ENCODE measurements at places on chromosomes 4 and X. TPM values are rescaled to one million over a fixed set of nuclear protein-coding genes. Genes with fewer than 3 reads are reported as not detected.

DNA sequence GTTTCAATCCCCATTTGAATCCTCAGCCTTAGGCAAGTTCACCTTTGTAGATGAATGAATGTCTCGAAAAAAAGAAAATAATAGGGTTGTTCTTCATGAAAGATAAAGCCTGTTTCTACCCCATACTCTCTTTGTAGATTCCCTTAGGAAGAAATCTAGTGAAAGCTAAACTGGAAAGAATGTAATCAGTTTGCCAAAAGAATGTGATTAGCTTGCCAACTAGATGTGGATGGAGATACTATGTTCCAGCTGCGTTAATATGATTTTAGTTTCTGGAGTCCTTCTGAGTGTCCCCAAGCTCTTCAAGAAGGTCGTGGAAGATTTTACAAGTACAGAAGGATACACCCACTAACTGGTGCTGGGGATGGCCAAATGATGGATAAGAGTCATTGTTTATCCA lies 162.3 kb upstream of the EDNRA start:
- no peak for DNase-seq
- no peaks in the 10 kb centered on the region for H3K36me3 ChIP-seq
- H3K4me3 ChIP-seq, result no peak overlapping the region
- H3K4me1 ChIP-seq, result no peaks in the 10 kb centered on the region

- peaks cover 4% of the 10 kb centered on the region for H3K36me3 ChIP-seq
- no peak overlapping the region for H3K27ac ChIP-seq
- DNase-seq, result no peak
- H3K4me1 ChIP-seq, result no peaks in the 10 kb centered on the region
Observed at GRCh38 chr4:118772081-118772766, 63.7 kb downstream of the SEC24D start.

- no peak for DNase-seq
- H3K4me1 ChIP-seq, result peaks cover 9% of the 10 kb centered on the region
- no peak overlapping the region for H3K4me3 ChIP-seq
- no peak overlapping the region for H3K27ac ChIP-seq
- H3K27me3 ChIP-seq, result no peaks in the 10 kb centered on the region
- peaks cover 22% of the 10 kb centered on the region for H3K36me3 ChIP-seq
Observed at GRCh38 chr4:169582706-169583105, 29.7 kb downstream of the NEK1 start.

GRCh38 chr4:165009493-165010227 lies 22.1 kb upstream of the TRIM60 start:
- H3K36me3 ChIP-seq, result no peaks in the 10 kb centered on the region
- peaks cover 13% of the 10 kb centered on the region for H3K4me1 ChIP-seq

- no peak overlapping the region for H3K4me3 ChIP-seq
- no peaks in the 10 kb centered on the region for H3K27me3 ChIP-seq
- no peak for DNase-seq
- H3K4me1 ChIP-seq, result no peaks in the 10 kb centered on the region
- H3K36me3 ChIP-seq, result no peaks in the 10 kb centered on the region
- no peak overlapping the region for H3K27ac ChIP-seq
Observed at GRCh38 chrX:96989830-96990571, 106.3 kb downstream of the RPA4 start.

- no peak for DNase-seq
- H3K27ac ChIP-seq, result no peak overlapping the region
- H3K27me3 ChIP-seq, result no peaks in the 10 kb centered on the region
- H3K4me3 ChIP-seq, result no peak overlapping the region
- H3K36me3 ChIP-seq, result no peaks in the 10 kb centered on the region
Observed at GRCh38 chr4:85496126-85496849, 21.3 kb downstream of the ARHGAP24 start.

GRCh38 chrX:19075754-19076153 lies 46.5 kb downstream of the ADGRG2 start:
- H3K27ac ChIP-seq, result no peak overlapping the region
- no peaks in the 10 kb centered on the region for H3K27me3 ChIP-seq
- no peak for DNase-seq
- H3K4me3 ChIP-seq, result no peak overlapping the region
- no peaks in the 10 kb centered on the region for H3K4me1 ChIP-seq

DNA sequence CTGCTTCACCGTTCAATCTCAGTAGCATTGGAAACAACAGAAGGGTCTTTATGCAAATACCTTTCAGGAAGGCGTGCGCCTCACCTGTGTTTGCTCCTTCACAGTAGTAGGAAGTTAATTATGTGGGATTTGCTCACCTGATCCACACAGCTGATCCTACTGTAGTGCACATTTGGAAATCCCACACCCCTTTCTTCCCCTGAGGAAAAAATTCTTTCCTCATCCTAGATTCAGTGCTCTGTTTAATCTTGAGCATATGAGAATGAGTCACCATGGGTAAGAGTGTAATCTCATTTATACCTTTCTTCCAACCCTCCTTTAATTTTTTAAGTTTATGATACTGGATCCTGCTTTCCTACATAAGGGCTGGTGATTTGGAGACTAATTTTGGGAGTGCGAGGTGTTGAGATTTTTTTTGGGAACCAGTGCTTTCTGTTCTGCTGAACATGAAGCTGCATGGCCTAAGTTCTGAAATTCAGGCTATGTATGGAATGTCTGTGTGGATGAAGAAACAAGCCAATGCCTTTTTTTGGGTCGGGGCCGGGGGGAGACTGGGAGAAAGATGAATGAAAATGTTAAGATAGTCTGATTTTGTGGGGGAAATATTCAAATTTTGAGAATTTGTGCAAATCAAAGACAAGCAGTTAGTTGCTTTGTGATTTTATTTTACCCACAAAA lies 19.0 kb downstream of the GAB1 start:
- peaks cover 21% of the 10 kb centered on the region for H3K4me1 ChIP-seq
- peaks cover 28% of the 10 kb centered on the region for H3K27me3 ChIP-seq
- no peak overlapping the region for H3K27ac ChIP-seq
- no peak for DNase-seq

DNA sequence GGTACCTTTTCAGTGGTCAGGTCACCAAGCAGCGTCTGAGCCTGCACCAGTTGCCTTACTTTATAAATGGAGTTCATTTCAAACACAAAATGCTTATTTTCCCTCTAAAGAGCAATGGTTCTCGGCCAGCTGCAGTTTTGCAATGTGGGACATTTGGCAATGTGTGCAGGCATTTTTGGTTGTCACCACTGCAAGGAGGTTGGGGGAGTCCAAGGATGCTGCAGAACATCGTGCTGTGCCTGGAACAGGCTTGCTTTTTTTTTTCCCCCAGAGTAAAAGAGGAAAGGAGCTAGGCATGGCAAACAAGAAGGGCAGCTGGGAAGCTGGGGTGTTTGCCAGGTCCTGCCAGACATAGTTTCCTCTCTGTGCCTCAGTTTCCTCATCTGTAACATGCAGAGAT lies 115.6 kb downstream of the GPR143 start:
- H3K4me1 ChIP-seq, result no peaks in the 10 kb centered on the region
- H3K4me3 ChIP-seq, result no peak overlapping the region
- peaks cover 9% of the 10 kb centered on the region for H3K36me3 ChIP-seq

GRCh38 chrX:70470850-70471289 lies 26.2 kb downstream of the DLG3 start:
- DNase-seq, result no peak
- H3K4me1 ChIP-seq, result peaks cover 14% of the 10 kb centered on the region
- H3K27ac ChIP-seq, result no peak overlapping the region
- no peaks in the 10 kb centered on the region for H3K27me3 ChIP-seq
- H3K4me3 ChIP-seq, result no peak overlapping the region
- peaks cover 19% of the 10 kb centered on the region for H3K36me3 ChIP-seq

Gene C4orf54
- not detected for total RNA-seq

Gene TAB3
- total RNA-seq, result 24.2 TPM

Gene TRIM75
- not detected for total RNA-seq

Gene SCOC
- 36.7 TPM for total RNA-seq

All from activated T-helper 2 cell treated with anti-CD3 and anti-CD28 coated beads, Interferon-gamma antibody, Interleukin-2, Interleukin-4, amounts not matched to agents 10 μg/mL and 5 μg/mL and 100 μg/mL, durations not matched to agents 14 hours and 24 hours and 36 hours (primary cell).